ENCODE measurements at places on chromosomes 5 and 9.

GRCh38 chr5:14678773-14679334, 14.3 kb downstream of the OTULIN start:
- DNase-seq, result no peak

DNA sequence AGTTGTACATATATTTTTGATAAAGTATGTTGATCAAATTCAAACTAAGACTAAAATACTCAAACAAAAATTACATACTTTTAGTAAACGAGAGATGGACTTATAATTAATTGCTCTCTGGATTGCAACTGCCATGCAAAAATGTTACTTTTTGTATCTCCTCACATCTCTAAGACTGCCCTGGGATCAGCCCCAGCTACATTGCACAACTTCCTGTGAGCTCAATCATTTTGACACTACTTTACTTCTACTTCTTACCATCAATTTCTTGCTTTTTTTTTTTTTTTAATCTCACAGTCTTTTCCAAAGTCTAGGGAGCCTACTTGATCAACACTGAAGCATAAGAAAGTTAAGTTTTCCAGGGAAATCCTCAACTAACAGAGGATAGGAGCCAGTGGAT, 506.0 kb upstream of the CDH10 start:
- DNase-seq, result no peak

- DNase-seq, result no peak
These were observed 467.5 kb upstream of the TLE4 start for GRCh38 chr9:79104216-79104615.

DNA sequence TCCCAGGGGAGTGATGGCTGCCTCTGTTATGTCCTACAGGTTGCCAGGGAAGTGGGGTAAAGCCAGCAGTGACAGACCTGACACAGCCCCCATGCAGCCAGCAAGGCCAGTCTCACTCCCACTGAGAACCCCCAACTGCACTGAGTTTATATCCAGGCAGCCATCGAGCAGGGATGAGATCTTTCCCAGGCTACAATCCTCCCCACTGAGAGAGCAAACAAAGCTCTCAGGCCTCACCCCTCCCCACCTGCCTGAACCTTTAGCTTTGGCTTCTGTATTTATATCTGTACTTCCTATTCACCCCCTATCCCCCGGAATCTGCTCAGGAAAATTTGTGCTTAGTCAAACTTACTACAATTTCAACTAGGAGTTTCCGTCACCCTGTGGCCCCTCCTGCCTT, 284.1 kb downstream of the FAM170A start:
- DNase-seq, result no peak

DNA sequence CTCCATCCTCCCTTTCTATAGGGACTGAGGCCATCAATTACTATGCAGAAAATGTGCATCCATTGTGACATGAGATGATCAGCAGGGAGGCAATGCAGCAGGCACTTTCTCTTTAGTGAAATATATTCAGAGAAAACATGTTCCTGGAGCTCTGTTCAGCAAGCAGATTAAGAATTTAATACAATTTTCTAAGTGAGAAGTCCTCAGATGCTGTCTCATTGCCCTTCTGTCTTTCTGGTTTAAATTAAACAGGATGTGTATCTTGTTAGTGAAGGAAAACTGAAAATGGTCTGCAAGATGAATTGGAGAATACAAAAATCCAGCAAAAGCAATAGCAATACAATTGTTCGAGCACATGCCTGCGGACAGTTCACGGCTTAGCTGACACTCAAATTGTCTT, 445.8 kb upstream of the RIOK2 start:
- no peak for DNase-seq

All from right renal cortex interstitium (tissue), 3 donors.